Hindlimb muscle (tissue), 1 donor: ENCODE measurements at places on chromosomes 11 and 22. TPM values are rescaled to one million over a fixed set of nuclear protein-coding genes. Genes with fewer than 3 reads are reported as not detected.

- no peak for DNase-seq
Measured at GRCh38 chr11:132605825-132606570, 926.3 kb downstream of the OPCML start.

DNA sequence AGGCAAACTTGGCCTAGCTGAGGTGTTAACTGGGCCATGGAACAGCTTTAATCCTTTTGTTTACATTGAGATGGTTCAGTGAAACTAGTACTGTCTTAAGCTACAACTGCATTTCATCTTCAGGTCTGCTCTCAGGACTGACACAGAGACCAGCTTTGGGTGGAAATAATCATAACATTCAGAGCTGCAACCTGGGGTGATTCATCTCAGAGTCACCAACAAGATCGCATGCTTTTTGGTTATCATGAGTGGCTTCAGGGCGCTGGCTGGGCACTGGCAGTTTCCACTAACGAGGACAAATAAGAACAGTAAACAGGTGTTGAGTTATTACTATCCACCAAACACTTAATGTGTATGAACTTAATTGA is 60.9 kb upstream of the PAX6 start:
- DNase-seq = no peak

DNA sequence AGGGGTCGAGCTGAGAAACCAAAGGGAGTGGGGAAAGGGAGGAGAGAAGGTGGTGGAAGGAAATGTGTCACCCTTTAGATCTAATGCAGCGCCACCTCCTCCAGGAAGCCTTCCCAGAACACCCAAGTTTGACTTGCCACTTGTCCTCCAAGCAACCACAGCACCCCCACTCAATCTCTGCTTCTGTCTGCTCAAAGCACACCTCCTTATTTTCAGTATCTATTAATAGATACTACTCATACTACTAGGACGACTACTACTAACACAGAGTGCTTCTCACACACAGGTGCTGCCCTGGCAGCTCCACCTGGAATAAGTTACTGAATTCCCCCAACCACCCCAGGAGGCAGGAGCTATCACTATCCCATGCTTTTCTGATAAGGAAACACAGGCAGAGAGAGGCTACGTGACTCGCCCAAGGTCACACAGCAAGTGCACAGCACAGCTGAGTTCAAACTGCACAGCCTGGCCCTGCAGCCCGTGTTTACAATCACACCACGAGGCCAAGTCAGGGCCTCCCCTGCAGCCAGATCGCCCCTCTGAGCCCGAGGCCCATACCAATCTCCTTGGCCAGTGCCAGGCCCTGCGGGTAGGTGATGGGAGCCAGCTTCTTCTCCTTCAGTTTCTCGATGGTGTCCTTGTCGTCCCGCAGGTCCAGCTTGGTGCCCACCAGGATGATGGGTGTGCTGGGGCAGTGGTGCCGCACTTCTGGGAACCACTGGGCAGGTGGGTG is 13.2 kb downstream of the RAC2 start:
- DNase-seq = no peak

GRCh38 chr11:57815877-57816276 is 54.3 kb downstream of the CTNND1 start:
- DNase-seq = no peak

The FOLR1 gene
- polyA plus RNA-seq = 19.0 TPM

DNA sequence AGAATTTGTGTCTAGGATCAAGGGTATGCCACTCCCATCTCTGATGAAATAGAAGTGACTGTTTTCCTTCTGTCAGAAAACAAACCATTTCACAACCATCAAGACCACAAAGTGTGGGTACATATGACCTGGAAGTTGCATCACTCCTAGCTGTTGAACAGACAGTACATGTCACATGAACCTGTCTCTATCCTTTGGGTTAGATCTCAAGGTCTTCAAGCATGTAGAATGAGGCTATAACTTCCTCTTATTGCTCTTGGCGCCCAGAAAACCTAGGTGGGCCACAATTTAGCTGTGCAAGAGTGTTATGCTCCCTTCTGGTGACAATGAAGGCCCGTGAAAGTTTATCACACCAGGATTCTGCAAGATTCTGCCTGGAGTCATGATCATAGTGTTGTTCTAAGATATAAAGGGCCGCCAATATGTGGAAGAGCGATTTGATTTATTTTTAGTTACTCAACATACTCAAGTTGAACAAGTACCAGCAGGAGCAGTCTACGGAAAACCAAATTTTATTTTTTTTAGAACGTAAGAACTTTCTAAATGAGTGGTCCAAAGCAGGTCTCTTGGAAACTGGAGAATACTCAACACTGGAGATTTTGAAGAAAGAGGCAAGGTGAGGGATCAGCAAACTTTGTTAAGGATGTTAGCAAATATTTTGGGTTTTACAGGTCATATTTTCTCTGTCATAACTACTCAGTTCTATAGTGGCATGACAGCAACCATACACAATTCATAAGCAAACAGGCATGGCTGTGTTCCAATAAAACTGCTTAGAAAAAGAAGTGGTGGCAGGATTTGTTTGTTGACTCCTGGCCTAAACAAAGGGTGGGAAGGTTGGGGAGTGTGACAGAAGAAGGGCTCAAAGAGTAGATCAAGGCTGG is 101.8 kb downstream of the USP35 start:
- no peak for DNase-seq

The RPS13 gene
- 1,873 TPM for polyA plus RNA-seq

- no peak for DNase-seq
Measured at GRCh38 chr11:115887316-115887715, 383.1 kb upstream of the CADM1 start.

GRCh38 chr11:129740125-129740719 is 75.4 kb upstream of the TMEM45B start:
- DNase-seq = no peak

GRCh38 chr11:1171985-1172728 is 14.4 kb downstream of the MUC5AC start:
- no peak for DNase-seq

The SUSD2 gene
- polyA plus RNA-seq = 0.85 TPM

DNA sequence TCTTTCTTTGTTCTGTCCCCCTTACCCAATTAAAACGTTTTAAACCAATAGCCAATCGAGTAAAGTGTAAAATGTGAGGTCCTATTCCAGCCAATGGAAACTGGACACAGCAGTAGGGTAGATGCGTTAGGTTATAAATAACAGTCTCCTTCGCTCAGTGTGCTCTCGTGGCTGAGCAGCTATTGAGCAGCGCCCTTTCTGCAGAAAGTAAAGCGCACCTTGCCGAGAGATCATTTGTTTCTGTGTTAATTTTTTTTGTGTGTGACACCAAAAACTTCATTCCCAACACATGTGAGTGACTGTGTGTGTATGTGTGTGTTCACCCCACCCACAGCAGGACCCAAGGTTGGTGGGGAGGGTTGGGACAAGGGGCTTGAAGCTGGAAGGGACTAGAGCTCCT is 7.2 kb upstream of the TTLL1 start:
- no peak for DNase-seq

DNA sequence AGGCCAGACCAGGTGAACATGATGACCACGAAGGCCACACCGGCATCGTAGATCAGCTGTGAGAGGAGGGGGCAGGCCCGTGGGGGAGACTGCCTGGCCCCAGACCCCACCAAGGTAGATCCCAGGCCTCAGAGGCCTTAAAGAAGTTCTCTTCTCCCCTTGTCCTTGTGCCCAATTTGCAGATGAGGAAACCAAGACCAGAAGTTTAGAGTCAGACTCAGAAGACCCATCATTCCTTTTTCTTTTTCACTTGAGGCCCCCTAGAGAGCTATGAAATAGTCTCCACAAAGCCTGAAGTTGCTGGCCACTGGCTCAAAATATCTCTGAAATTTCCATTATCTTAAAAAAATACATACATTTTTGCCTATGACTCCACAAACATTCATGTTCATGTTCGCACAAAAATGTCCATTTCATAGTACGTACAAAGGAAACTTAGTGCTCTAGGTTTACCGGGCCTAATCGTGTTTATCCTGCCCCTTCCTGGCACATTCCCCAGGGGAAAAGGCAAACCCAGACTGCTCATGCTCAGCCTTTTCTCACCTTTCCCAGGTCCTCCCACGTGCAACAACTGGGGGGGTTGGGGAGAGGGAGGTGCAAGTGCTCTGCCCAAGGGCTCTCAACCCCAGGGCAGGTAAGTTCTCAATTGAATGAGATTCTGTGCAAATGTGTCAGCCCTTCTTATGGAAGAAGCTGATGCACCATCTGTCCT is 19.2 kb downstream of the SLC43A1 start:
- DNase-seq = no peak

The PDGFD gene
- 19.1 TPM for polyA plus RNA-seq
